ENCODE measurements at places on chromosomes 3 and 15.

GRCh38 chr3:183489455-183490210 is 61.2 kb upstream of the MCF2L2 start:
- DNase-seq: peak; percentile 12

GRCh38 chr15:57320631-57321220 is 55.6 kb upstream of the CGNL1 start:
- DNase-seq: no peak

DNA sequence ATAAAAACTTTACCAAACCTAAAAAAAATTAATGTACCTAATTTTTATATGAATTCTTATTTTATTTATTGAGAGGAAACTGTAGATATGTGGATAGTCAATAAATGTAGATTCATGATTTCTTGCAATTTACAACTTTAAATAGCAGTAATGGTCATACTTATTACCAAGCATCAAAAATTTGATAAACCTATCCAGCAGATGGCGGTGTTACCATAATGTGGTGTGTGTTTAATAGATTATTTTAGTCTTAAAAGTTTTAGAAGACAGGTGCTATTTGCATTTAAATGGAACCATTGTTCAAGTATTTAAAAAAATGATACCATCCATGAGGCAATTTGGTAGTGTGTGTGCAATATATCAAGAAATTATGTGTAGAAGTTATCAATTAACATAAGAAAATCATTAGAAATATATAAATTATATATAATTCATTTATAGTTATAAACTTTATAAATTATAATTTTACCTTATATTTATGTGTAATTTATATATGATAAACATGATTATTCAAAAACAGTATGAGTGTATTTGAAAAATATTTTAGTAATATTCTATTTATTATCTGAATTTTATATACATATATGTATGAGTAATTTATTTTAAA is 176.0 kb upstream of the BCHE start:
- DNase-seq: no peak

GRCh38 chr15:84797212-84797611 is 19.9 kb upstream of the ALPK3 start:
- DNase-seq: no peak

DNA sequence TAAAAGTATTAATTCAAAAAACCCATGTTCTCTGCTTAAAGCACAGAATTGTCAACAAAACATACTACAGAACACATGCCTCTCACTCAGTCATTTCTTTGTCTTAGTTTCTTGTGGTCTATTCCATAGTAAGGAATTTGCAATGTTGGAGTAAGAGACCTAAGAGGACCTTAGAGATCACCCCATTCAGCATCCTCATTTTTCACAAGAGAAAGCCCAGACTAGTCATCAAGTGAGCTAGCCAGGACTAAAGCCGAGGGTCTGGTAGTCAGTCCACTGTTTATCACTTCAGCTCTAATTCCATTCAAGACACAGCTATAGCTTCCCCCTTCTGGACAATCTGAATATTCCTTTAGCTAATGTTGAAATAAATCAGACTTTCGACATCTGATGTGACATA is 601.1 kb downstream of the FHIT start:
- no peak for DNase-seq
